ENCODE measurements at places on chromosomes 1 and 21. TPM values are rescaled to one million over a fixed set of nuclear protein-coding genes. Genes with fewer than 3 reads are reported as not detected.

The STYXL2 gene
- total RNA-seq = not detected

The MOV10 gene
- total RNA-seq = 106 TPM

GRCh38 chr1:1086911-1087341 lies 12.8 kb upstream of the RNF223 start:
- no peak for DNase-seq
- H3K4me1 ChIP-seq = no peaks in the 10 kb centered on the region
- no peaks in the 10 kb centered on the region for H3K36me3 ChIP-seq
- H3K27ac ChIP-seq = no peak overlapping the region

The CACHD1 gene
- 29.9 TPM for total RNA-seq

DNA sequence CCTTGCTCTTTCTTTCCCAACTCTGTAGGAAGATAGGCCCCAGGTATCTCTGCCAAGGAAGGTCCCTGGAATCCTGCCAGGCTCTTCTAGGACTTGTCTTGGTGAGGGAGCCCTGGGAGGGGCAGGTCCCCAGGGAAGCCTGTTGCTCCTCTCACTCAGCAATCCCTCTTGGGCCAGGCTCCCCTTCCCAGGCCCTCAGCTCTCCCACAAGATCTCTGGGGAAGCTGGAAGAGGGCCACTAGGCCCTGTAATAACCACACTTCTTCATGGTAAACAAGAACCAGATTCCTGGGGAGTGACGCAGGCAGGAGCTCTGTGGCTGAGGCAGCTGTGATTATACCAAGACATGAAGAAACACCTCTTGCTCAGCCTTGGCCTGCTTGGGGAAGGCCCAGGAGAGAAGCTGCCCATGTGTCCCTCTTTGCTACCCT lies 9.9 kb upstream of the MAPKAPK2 start:
- no peaks in the 10 kb centered on the region for H3K36me3 ChIP-seq
- 0 out of 2 replicates have a peak overlapping the region, but pooled peaks have one; percentile 8 for H3K27ac ChIP-seq
- DNase-seq = peak; percentile 62

DNA sequence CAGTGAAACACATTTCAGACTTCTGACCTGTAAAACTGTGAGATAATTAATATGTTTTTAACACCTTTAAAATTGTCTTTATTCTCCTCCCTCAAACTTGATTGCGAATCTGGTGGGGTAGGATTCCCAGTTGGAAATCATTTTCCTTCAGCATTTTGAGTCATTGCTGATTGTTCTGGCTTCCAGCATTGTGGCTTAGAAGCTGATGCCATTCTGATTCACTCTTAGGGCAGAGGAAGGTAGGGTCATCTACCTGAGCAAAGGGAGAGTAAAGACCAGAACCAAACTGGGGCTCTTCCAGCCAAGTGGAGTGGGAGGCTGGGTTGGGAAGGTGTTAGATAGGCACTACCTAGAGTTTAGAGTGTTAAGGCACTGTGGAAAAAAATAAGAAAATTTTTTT lies 61.2 kb downstream of the MPZL1 start:
- no peak for DNase-seq
- no peak overlapping the region for H3K4me3 ChIP-seq
- H3K4me1 ChIP-seq = no peaks in the 10 kb centered on the region

DNA sequence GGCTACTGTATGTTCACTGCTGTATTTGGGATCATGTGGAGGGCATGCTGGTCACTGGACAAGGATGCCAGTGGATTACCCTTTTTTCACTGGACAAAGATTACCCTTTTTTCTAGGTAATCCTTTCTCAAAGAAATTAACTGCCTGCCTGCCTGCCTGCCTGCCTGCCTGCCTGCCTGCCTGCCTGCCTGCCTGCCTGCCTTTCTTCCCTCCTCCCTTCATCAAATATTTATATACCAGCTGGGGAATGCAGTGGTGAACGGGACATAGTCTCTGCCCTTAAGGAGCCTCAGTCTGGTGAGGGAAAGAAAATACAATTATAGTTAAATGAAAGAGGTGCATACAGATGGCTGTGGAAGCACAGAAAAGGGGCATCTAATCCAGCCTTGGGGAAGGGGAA lies 85.0 kb downstream of the PGM1 start:
- no peak overlapping the region for H3K27ac ChIP-seq
- 0 out of 2 replicates have a peak, but pooled peaks cover 5% of the 10 kb centered on the region for H3K4me1 ChIP-seq
- H3K27me3 ChIP-seq = no peaks in the 10 kb centered on the region

DNA sequence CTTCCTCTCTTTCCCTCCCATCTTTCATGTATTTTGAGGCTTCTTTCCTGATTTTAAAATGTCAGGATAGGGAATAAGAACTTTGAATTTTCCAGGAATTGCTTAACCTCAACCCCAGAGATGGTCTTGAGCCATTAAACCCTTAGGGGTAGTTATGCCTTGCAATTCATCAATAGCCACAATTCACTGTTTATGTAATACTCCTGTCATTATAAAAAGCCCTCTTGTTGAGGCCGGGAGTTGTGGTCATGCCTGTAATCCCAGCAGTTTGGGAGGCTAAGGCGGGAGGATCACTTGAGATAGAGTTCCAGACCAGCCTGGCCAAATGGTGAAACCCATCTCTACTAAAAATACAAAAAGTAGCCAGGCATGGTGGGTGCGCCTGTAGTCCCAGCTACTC lies 24.5 kb downstream of the SPATA45 start:
- H3K4me1 ChIP-seq = no peaks in the 10 kb centered on the region
- no peak overlapping the region for H3K27ac ChIP-seq
- H3K27me3 ChIP-seq = no peaks in the 10 kb centered on the region

DNA sequence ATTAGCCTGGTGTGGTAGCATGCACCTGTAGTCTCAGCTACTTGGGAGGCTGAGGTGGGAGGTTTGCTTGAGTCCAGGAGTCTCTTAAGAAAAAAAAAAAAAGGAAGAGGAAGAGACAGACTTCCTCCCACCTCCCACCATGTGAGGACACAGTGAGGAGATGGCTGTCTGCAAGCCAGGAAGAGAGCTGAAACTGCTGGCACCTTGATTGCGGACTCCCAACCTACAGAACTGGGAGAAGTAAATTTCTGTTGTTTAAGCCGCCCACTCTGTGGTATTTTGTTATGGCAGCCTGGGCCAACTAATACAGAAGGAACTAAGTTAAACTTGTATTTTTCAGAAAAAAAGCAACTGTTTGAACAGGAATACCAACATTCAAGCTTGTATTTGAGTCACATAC lies 21.7 kb downstream of the DOP1B start:
- H3K27me3 ChIP-seq = no peaks in the 10 kb centered on the region
- H3K36me3 ChIP-seq = no peaks in the 10 kb centered on the region
- no peaks in the 10 kb centered on the region for H3K4me1 ChIP-seq
- no peak overlapping the region for H3K27ac ChIP-seq

DNA sequence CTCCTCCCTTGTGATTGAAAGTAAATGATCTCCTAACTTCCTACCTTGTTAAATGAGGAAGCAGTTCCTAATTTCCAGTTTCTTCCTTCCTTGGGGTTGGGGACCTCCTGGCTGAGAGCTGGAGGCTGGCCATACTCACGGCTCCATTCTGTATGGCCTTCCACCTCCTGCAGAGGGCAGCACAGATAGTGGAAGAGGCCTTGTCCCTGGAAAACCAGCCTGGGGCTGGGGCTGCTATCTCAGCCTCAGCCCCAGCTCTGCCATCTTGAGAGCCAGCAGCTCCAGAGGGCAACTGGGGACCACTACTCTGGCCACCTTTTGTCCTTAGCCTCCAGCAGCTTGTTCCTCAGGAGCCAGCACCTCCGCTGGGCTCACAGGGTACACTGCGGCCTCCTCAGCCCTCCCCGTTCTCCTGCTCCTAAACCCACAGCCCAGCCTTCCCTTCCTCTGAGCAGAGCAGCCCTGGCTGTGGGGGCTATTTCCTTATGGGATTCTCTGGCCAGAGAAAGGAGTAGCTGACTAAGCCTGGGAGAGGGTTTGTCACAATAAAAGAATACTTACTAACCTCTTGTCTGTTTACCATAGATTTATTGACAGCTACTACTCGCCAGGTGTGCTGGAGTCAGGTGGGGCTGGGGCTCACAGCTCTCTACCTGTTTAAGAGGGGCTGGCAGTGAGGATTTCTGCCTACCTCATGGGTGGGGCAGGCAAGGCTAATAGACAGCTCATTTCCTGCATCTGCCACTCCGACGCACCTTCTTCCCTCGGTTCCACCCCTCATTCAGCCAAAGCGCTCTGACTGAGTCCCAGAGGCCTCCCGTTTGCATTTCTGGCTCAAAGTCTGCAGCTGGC lies 6.3 kb downstream of the TMEM234 start:
- no peak overlapping the region for H3K4me3 ChIP-seq
- no peak for DNase-seq
- H3K27ac ChIP-seq = no peak overlapping the region

DNA sequence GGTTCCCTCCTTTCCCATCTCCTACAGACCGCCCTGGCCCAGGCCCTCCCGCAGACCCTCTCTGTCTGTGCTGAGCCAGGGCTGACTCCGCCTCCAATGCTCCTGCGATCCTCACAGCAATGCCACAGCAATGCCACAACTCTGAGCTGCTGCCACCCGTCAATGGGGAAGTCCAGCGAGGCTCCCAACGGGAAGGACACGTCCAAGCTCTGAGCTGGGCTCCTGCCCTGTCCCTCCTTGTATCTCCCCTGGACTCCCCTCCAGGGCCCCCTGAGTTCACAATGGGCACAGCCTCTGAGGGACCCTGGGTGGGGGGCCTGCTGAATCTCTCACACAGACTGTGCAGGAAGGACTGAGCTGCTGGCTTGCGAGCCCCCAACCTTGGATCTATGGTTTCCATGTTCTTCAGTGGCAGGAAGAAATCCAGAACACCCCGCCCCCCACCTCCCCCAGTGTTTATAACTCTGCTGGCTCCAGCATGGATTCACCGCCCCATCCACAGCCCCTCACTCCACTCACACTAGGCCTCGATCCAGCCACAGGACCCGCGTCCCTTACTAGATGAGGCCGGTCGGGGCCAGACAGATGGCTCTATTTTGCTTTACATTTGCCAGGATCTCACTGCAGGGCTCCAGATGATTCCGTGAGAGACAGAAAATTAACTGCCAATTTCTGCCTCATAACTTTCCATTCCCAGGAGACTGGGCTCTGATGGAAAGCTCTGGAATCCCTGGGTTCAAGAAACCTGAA lies 338.0 kb downstream of the MATN1 start:
- no peak overlapping the region for H3K4me3 ChIP-seq
- no peak overlapping the region for H3K27ac ChIP-seq
- H3K27me3 ChIP-seq = no peaks in the 10 kb centered on the region
- DNase-seq = no peak
- no peaks in the 10 kb centered on the region for H3K4me1 ChIP-seq

The SLAMF9 gene
- total RNA-seq = not detected
